Activated T-helper 2 cell treated with anti-CD3 and anti-CD28 coated beads, Interferon-gamma antibody, Interleukin-2, Interleukin-4, amounts not matched to agents 10 μg/mL and 5 μg/mL and 100 μg/mL, durations not matched to agents 14 hours and 24 hours and 36 hours (primary cell): ENCODE measurements at places on chromosomes 3 and 15.

- peaks cover 3% of the 10 kb centered on the region for H3K36me3 ChIP-seq
- H3K4me1 ChIP-seq: peaks cover 30% of the 10 kb centered on the region
- no peak overlapping the region for H3K4me3 ChIP-seq
- DNase-seq: no peak
These were observed 4.6 kb downstream of the SHOX2 start for GRCh38 chr3:158101335-158102241.

DNA sequence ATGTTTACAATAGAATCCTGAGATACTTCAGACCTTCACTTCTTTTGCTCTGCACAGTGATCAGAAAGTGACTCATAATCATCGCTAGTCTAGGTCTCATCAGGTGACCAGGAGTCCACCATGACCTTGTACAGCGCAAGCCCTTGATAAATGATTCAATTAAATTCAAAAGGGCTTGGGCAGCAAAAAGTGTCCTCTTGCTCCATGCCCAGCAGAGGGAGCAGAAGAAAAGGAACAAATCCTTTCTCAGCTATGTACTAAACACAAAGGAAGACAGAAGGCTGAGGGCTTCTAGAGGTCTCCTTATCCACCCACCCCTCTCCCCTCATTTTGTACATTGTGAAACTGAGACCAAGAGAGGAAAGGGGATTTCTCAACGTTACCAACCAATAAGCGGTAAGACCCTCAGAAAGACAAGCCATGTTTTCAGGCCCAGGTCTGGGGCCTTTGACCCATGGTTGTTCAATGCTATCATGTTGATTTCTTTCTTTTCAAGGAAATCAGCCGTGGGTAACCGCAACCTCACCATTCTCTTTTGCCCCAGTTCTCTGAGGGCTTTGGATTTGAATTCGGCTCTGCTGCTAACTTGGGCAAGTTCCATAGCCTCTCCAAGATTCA is 74.8 kb downstream of the AQP9 start:
- H3K4me1 ChIP-seq: no peaks in the 10 kb centered on the region
- H3K4me3 ChIP-seq: no peak overlapping the region
- peaks cover 10% of the 10 kb centered on the region for H3K27me3 ChIP-seq
- no peak overlapping the region for H3K27ac ChIP-seq
- no peak for DNase-seq

GRCh38 chr15:66241087-66241907 is 12.3 kb downstream of the MEGF11 start:
- H3K36me3 ChIP-seq: no peaks in the 10 kb centered on the region
- H3K4me1 ChIP-seq: no peaks in the 10 kb centered on the region
- no peak overlapping the region for H3K4me3 ChIP-seq

DNA sequence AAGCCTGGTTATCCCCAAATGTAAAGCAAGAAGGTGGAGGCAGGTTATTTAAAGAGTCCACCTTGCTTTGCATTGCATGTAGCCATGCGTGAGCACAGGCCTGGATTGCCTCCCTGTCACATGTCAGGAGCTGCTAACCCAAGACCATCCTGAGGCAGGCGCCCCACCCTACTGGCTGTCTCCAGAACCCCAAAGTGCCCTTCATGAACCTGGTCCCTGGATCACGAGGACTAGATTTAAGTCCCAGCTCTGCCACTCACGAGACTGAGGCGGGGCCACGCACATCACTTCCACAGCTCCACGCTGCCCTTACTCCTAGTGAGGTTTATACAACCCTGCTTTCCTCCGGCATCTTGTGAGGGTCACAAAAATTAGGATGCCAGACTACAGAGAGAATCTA is 17.6 kb downstream of the MRPL46 start:
- no peak for DNase-seq
- peaks cover 4% of the 10 kb centered on the region for H3K4me1 ChIP-seq
- no peak overlapping the region for H3K4me3 ChIP-seq
- H3K27me3 ChIP-seq: peaks cover 4% of the 10 kb centered on the region
- H3K27ac ChIP-seq: no peak overlapping the region
